ENCODE measurements at places on chromosomes 7 and 10.

- DNase-seq = no peak
These were observed 208.6 kb upstream of the YAE1 start for GRCh38 chr7:39357648-39358047.

GRCh38 chr7:1963575-1963974 lies 269.2 kb downstream of the MAD1L1 start:
- no peak for DNase-seq

GRCh38 chr10:75623310-75624093 lies 192.1 kb downstream of the LRMDA start:
- DNase-seq = no peak

DNA sequence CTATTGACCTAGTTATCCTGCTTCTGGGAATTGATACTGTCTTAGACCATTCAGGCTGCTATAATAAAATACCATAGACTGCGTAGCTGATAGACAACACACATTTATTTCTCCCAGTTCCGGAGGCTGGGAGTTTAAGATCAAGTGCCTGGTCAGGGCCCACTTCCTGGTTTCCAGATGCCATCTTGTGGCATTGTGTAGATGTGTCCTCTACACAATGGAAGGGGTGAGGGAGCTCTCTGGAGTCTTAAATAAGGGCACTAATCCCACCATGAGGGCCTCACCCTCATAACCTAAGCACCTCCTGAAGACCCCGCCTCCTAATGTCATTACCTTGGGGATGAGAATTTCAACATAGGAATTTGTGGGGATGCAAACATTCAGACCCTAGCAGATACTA lies 62.4 kb downstream of the SLC35B4 start:
- no peak for DNase-seq

- no peak for DNase-seq
These were observed 130.0 kb upstream of the LRRTM3 start for GRCh38 chr10:66795866-66796265.

DNA sequence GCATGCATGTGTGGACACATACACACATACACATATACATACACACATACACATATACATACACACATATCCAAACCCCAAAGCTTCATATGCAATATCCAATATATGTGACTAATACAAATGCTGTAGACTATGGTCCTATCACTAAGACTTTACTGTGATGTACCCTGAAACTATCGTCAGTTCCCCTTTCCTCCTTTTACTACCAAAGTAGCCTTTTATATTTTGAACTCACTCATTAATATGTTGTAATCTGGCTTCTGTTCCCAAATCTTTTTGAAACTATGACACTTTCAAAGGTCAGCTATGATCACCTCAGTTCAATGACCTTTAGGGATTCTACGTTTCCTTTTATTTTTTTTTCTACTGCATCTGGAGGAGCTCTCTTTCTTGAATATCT lies 64.8 kb upstream of the TFEC start:
- DNase-seq = no peak

- no peak for DNase-seq
These were observed 346.6 kb upstream of the BMPER start for GRCh38 chr7:33558549-33559323.

DNA sequence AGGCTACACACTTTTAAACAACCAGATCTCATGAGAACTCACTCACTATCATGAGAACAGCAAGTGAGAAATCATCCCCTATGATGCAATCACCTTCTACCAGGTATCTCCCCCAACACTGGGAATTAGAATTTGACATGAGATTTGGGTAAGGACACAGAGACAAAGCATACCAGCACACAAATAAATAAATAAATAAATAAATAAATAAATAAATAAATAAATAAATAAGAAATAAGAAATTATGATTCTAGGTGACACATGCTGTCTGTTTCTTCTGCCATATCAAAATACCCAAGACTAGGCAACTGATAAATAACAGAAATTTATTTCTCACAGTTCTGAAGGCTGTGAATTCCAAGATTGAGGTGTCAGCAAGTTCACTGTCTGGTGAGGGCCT lies 87.2 kb upstream of the CYP2C9 start:
- no peak for DNase-seq

- DNase-seq = no peak
These were observed 11.7 kb downstream of the ADIRF start for GRCh38 chr10:86979977-86980448.

DNA sequence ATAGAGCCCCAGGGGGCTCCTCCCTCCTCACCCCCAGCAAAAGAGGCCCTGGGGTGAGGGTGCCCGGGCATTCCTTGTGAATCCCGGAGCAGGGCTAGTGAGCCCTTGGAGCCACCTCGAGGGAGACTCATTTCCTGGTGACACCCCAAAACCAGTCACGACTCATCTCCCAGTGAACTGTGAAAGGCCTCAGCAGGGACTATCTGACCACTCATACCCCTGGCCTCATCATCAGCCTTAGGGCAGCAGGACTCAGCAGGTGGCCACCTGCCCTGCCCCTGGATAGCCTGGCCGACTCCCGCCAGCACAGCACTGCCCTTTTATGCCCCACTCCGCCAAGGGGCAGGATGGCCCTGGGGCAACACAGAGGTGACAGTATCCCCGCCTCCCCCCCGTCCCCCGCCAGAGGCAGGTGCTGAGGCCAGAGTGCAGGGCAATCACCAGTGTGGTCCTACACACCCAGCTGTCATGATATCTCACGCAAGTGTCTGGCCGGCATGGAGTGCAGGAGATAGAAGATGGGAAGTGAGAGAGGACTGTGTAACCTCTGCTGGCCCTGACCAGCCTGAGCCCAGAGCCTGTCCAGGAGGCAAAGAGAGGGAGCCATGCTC lies 3.2 kb downstream of the SNCG start:
- no peak for DNase-seq

- no peak for DNase-seq
These were observed 209.6 kb downstream of the DKK1 start for GRCh38 chr10:52523696-52524095.

DNA sequence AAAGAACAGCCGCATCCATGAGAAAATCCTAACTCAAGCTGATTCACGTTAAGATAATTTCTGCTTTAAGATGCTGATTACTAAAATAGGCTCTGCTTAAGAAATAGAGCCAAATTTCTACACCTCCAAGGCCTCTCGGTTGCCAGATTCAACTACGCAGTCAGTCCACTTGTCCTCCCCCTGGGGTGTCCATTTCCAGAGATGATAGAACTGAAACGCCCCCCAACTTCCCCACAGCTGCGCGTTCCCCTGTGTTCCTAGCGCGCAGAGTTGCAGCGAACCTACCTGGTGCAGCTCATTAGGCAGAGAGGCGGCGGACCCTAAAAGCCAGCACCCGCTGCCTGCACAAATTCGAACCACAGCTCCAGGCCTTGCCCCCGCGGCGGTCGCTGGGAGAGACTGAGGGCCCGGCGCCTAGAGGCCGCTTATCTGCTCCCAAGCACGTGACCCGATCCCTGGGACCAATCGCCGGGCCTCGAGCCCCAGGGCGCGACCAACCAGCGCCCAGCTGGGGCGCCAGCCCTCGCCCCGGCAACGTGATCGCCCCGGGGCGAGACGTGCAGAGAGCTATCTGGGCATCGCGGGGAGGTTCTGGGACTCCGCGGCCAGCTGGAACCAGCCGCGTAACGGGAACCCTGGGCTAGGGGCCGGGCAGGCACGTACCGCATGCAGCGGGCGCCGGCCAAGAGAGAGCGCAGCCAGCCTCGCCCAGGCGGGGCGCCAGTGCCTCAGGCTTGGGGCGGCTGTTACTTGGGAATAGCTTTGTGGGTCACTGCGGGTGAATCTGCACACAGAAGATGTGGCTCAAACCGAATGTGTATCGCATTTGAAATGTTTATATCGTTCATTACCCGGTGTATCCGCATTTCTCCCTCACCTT lies at the start of gene PPP1R3C:
Gene PPP1R3C (minus strand): TSS at position 401 of the 880 bp plus-strand sequence. CDS start 102 bp downstream, at position 299.
- peak; percentile 40 for DNase-seq

- DNase-seq = no peak
These were observed 235.1 kb upstream of the CXCL12 start for GRCh38 chr10:44619975-44620374.

GRCh38 chr7:137006293-137006692 lies 137.8 kb downstream of the CHRM2 start:
- no peak for DNase-seq

DNA sequence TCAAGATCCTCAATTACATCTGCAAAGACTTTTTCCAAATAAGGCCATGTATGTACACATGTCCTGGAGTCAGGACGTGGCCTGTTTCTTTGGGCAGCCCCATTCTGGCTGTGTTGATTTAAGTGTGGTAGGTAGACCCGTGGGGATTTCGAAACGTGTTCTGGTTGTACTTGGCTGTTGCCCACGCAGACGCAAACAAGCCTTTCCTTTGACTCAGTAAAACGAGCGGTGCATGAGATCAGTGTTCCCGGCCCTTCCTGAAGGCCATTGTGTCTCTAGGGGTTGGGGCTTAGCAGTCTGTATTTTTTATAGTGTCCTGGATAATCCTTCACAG lies 64.8 kb upstream of the DNAJB6 start:
- no peak for DNase-seq

DNA sequence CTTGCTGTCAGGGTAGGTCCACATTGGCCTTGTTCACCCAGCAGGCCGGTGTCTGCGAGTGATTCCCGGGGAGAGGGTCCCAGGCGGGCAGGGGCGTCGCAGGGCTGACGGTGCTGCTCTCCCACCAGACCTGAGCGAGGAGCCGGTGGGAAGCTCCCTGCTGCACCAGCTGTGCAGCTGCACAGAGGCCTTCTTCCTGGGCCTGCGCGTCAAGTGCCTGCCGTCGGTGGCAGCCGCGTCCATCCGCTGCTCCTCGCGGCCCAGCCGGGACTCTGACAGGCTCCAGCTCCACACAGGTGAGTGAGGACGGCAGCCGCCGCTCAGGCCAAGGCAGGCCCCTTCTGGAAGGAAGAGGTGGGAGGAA lies 14.6 kb downstream of the AMZ1 start:
- DNase-seq = no peak

GRCh38 chr7:36441344-36442022 lies 51.8 kb downstream of the ANLN start:
- DNase-seq = no peak

- DNase-seq = no peak
These were observed 70.6 kb upstream of the CCDC6 start for GRCh38 chr10:59976909-59977308.

DNA sequence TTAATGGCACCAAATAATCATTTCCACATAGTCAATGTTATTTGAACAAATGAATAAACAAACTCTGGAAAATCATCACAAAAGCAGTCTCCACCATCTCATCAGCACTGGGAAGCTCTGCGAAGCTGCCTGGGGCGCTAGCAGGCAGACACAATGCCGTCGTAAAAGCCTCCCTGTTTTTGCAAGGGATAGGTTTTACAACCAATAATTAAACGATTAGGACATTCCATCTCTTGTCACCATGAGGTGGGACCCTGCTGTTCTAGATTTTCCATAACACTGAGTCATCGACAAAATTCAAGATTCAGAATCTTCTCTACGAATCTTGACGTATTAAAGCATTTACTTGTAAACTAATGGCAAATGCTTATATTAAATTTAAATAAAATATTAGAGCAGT lies 172.8 kb upstream of the AKR1E2 start:
- DNase-seq = no peak

GRCh38 chr7:36045326-36045725 lies 107.7 kb upstream of the EEPD1 start:
- DNase-seq = no peak

DNA sequence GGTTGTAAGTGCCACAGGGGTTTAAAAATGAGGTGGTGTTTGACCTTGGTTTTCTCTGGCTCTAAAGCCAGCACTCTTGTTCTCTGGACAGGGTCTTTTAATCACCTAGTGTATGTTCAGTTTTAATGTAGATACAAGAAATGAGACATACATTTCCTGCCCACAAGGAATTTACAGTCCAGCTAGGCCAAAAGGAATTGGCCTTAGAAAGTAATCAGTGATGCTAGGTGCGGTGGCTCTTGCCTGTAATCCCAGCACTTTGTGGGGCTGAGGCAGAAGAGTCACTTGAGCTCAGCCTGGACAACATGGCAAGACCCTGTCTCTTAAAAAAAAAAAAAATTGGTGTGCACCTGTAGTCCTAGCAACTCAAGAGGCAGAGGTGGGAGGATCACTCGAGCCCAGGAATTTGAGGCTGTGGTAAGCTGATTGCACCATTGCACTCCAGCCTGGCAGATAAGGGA lies 100.2 kb downstream of the LRMDA start:
- DNase-seq = no peak

GRCh38 chr10:28594406-28594805 lies 61.5 kb downstream of the WAC start:
- no peak for DNase-seq

DNA sequence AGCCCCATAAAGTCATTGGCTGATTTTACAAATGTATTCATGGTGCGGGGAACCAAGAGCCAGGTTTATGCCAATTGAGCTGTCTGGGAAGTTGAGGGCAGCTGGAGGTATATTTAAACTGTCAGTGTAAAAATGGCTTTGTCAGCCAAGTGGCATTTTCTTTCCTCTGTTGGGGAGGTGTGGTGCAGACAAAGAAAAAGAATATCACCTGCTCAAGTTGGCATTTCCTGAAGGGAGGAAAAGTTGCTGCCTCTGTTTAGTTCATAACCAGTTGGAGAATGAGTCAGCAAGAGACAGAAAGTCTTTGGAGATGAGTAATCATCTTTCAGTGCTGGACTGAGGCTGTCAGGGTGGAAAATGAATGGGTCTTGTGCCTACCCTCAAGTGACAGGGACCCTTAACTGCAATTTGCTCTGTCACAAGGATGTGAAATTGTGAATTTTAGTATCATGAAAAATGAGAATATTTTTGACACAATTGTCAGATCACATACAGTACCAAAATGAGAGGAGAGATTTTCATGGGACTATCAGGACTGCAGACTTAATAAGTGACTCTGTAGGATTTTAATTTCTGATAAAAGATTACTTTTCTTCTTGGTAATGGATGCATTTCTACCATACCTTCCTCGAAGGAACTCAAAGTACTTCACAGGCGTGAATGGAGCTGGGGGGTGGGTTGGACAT lies 137.3 kb downstream of the ANLN start:
- no peak for DNase-seq

- no peak for DNase-seq
These were observed 26.9 kb downstream of the PRSS2 start for GRCh38 chr7:142797391-142798377.

DNA sequence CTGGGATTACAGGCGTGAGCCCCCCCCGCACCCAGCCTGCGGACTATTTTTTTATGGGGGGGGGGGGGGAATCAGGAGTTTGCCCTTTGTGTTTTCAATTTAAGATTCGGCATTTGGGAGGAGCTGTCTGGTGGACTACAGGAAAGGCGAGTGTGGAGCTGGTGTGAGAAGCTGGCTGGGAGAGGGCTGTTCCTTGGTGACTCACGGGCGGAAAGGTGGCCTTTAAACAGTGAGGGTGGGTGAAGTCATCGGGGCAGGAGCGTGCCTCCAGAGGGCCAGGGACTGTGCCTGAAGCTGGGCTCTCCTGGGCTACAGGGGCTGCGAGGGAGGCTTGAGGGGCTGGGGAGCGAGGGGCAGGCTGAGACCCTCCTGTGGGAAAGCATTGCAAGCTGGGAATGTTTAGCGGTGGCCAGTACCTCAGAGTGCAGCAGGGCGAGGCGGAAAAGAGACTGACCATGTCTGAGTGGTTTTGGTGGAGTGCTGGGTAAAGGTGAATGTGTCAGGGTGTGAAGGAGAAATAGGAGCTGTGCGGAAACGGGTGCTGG lies 39.7 kb upstream of the ZNF32 start:
- DNase-seq = no peak

GRCh38 chr7:37538945-37539344 lies 90.3 kb upstream of the ELMO1 start:
- DNase-seq = no peak

Measured in stimulated activated CD8-positive, alpha-beta memory T cell treated with anti-CD3 and anti-CD28 coated beads, Interleukin-2, amount 100 ng/mL, for 48 hours (primary cell).